ENCODE measurements at places on chromosomes 13 and 19.

DNA sequence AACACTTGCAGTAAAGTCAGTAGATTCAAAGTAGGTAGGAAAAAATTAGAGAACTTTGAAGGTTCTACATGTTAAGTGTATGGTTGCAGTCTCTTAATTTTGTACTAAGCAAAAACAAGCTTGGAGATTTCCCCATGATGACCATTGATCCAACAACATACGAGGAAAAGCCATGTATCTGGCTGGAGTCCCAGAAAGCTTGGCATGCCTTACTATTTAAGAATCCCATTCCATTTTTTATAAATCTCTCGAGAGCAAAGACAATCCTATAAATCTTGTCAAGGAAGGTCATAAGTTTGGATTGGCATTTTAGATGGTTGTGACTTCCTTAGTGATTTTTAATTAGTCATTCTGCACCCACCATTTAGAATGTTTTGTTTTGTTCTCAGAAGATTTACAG is 495.9 kb downstream of the GPC5 start:
- peak; percentile 28 for DNase-seq

DNA sequence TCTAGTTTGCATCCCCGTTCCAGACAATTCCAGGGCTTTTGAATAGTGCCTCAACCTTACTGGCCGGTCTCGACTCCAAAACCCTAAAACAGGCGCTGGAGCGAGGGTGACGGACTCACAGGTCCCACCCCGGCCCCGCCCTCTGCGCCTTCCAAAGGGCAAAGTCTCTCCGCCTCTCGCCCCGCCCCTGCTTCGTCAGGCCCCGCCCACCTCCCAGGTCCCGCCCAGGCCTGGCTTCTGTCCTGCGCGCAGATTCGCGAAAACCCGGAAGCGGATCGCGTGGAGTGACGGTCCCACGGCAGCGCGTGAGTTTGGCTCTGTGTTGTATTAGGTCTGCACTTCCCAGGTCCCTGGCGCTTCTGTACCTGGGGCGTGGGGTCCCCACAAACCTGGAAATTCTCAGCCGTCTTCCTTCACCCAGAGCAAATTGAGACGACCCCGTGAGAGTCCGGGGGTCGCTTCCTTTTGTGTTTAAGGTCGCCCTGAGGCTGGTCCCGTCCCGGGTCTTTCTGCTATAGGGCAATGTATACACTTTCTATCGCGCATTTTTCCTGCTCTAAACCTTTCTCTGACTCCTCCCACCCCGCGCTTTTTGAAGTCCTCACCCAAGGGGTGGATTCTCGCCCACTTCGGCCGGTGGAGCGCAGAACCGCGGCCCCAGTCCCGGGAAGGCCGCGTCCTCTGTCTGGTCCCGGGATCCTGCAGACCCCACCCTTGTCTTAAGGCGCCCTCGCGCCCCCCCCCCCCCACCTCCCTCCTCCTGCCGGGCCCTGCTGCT is at the start of gene ZNF813:
Gene ZNF813 (plus strand): TSS at position 249 of the 778 bp plus-strand sequence. CDS start 16,090 bp downstream, outside the sequence.
- DNase-seq, result peak; percentile 80

- peak; percentile 39 for DNase-seq
These were observed 75.3 kb downstream of the CACNA1A start for GRCh38 chr19:13430790-13431582.

GRCh38 chr19:47122359-47123335 is 8.0 kb upstream of the SAE1 start:
- DNase-seq, result peak; percentile 89

GRCh38 chr13:59368693-59369092 is 795.0 kb downstream of the DIAPH3 start:
- no peak for DNase-seq

DNA sequence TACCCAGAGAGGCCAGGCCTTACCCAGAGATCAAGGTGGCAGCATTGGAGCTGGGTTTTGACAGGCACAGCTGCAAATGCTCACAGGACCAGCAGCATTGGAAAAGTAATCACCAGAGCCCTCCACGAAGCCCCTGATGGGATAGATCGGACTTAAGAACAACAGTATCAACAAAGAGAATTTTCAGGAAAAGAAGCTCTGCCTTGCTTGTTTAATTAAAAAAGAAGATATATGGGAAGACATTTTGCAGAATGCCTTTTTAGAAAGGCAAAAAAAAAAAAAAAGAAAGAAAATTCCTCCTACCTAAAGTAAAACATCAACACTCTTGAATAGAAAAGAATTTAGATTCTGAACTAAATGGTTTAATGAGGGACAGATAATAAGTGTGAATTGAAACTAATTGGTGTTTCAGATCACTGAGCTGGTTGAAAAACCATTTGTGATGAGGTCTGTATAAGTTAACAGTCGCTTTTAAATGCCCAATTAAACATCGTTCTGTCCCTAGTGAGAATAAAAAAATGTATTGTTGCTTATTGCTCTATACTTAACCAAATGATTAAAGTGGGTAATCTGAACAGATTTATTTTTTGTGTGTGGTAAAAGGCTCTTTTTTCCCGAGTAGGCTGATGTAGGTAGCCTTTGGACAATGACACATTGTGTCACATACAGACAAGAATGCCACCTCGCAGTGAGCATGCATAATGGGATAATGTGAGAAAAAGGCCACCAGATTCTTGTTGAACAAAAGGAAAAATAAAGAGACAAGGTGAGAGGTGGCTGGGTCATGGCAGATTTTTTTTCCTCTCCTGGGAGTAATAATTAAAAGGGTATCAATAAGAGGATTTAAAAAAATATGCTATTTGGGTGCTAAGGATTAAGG is 93.0 kb upstream of the ARGLU1 start:
- no peak for DNase-seq

- DNase-seq, result no peak
These were observed 39.4 kb downstream of the ADPRHL1 start for GRCh38 chr13:113413898-113414282.

- peak; percentile 77 for DNase-seq
These were observed 1.7 kb downstream of the MIER2 start for GRCh38 chr19:342801-343421.

- DNase-seq, result peak; percentile 67
These were observed at the start of gene LMTK3 for GRCh38 chr19:48511800-48512503. Gene LMTK3, minus strand, starts transcription at chr19:48511835. Its CDS starts 259 bp downstream, at chr19:48511576.

GRCh38 chr19:38867171-38867780 is 10.8 kb downstream of the RINL start:
- no peak for DNase-seq

DNA sequence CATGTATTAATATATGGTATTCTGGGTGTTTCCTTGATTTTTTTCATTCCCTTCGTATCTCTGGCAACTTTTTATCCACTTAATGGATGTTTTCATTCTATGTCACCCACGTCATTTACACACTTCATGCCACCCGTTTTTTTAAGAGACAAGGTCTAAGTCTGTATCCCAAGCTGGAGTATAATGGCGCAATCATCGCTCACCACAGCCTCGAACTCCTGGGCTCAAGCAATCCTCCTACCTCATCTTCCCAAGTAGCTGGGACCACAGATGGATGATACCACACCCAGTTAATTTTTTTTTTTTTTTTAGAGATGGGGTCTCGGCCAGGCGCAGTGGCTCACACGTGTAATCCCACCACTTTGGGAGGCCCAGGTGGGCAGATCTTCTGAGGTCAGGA is 3.4 kb upstream of the VASP start:
- DNase-seq, result no peak

GRCh38 chr13:108919036-108919907 is 289.9 kb downstream of the MYO16 start:
- no peak for DNase-seq

- DNase-seq, result peak; percentile 66
These were observed 50.0 kb upstream of the GPR183 start for GRCh38 chr13:99357131-99357596.
